ENCODE measurements at places on chromosomes 2 and 18.

DNA sequence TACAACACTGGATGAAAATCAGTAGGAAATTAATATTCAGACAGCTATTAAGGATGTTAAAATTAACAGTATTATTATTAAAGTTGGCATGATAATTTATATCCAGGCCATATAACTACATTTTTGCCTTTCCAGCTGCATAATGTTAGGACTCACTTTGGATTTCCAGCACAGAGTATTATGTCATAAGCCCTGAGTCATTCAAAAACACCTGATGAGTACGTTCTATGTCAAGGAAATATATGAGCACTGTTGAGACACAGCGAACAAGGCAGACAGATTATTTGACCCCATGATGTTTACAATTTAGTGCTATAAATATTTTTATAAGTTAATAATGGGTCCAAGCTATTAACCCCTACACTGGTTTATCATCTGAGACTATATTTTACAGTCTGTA, 59.8 kb upstream of the RIT2 start:
- DNase-seq, result no peak

GRCh38 chr18:7764405-7764804, 197.3 kb downstream of the PTPRM start:
- DNase-seq, result no peak

DNA sequence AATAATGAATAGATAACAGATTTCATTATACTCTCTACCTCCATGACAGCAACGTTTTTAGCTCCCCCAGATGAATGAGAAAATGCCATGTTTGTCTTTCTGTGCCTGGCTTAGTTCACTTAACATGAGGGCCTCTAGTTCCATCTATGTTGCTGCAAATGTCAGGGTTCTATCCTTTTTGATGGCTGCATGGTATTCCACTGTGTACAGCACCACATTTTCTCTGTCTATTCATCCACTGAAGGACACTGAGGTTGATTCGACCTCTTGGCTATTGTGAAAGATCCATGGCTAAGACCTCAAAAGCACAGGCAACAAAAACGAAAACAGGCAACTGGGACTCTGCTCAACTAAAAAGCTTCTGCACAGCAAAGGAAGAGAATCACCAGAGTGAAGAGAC, 264.6 kb downstream of the HDAC4 start:
- no peak for DNase-seq

GRCh38 chr18:44761812-44762211, 81.1 kb downstream of the SETBP1 start:
- no peak for DNase-seq

- no peak for DNase-seq
These were observed 90.7 kb upstream of the GCFC2 start for GRCh38 chr2:75801234-75801982.

GRCh38 chr2:15814946-15815345, 125.4 kb upstream of the MYCN start:
- no peak for DNase-seq

- DNase-seq, result no peak
These were observed 89.8 kb downstream of the KLHL14 start for GRCh38 chr18:32683044-32683443.

- DNase-seq, result no peak
These were observed 10.8 kb downstream of the NDUFA10 start for GRCh38 chr2:240014327-240014726.

- DNase-seq, result no peak
These were observed 28.8 kb downstream of the MAIP1 start for GRCh38 chr2:199984159-199984558.

GRCh38 chr2:158955842-158956365, 12.5 kb upstream of the TANC1 start:
- DNase-seq, result no peak

DNA sequence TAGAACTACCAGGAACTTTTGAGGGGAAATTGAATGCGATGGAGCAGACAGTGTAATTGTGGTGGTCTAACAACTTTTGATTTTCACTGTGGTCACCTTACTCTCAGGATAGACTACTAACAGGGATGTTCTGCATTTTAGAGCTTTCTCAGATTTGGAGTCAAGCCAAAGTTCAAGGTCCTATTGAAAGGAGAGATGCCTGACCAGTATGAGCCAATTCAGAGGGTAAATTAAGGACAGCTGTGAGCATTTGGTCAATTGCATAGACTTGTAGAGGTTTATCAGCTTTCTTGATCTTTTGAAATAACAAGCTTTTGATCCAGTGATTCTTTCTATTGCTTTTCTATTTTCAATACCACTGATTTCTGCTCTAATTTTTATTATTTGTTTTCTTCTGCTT, 1095.7 kb upstream of the CNTNAP5 start:
- DNase-seq, result no peak

GRCh38 chr2:75342504-75343175, 143.3 kb upstream of the TACR1 start:
- no peak for DNase-seq

DNA sequence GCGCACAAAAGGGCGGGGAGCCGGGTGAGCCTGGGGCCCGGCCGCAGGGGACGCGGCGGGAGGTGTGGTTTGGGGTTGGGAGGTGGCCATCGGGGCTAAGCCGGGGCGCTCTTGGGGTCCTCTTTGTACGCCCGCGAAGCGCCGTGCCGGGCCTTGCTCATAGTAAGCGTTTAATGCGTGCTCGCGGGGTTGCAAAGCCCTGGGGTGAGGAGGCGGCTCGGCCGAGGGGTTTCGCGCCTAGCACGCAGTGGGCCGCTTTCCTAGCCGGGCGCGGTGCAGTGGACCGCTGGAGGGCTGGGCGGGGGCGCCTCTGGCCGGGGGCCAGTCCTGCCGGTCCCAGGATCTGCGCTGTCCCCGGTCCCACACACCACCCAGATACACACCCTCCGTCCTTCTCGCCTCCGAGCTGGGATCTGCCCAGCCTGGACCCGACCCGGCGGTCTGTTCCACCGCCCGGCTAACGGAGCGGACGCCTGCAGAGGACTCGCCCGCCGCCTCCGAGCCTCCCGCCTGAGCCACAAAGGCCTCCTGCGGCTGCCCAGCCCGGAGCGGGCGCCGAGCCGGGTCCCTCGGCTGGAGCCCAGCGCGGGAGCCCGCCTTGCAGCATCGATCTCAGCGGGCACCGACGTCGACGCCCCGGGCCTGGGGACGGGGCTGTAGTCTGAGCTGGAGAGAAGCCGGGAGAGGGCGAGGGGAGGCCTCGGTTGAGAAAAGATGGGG, 564 bp downstream of the DPYSL5 start:
- no peak for DNase-seq

DNA sequence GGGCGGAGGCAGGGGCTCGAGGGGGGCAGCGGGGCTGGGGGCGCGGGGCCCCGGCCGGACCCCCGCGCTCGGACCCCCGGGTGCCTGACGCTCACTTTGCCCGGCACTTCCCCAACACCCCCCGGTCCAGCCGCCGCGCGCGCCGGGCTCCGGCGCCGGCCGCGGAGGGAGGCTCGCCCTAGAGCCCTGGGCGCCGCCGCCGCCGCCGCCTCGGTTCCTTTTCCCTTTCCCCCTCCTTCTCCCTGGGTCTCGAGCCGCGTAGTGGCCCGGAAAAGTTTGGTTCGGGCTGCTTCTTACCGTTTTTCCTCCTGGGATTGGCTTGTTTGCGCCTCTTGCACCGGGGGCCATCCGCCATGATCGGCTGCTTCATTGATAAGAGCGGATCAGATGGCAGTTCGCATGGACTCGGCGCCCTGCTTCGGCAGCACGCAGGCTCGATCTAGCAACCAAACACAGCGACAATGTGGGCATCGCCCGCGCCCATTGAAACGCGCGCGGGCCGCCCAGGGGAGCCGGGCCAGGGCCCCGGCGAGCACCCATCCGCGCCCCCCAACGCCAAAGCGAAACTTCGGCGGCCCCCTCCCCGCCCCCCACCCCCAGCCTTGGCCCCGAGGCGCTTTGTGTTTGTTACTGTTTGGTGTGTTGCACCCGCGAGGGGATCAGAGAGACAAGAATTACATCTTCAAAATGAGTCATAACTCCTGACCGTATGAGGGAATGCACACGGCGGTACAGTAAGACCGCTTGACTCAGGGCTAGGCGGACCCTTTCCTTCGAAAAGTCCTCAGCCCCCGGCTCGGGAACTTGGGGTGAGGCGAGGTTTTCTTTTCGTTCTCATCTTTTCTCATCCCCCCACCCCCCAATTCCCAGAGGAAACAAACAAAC, 2.7 kb downstream of the ZEB2 start:
- DNase-seq, result no peak

DNA sequence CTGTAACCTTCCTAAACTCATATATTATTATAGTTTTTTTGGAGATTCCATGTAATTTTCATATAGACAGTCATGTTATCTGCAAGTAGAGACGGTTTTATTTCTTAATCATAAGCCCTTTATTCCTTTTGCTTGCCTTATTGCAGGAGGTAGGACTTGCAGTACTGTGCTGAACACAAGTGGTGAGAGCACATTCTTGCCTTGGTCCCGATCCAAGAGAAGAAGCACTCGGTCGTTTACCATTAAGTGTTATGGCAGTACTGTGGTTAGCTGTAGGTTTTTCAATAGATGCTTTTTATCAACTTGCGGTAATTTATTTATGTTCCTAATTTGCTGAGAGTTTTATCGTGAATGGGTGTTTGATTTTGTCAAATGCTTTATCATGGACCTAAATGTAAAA, 305.7 kb downstream of the DYSF start:
- no peak for DNase-seq

DNA sequence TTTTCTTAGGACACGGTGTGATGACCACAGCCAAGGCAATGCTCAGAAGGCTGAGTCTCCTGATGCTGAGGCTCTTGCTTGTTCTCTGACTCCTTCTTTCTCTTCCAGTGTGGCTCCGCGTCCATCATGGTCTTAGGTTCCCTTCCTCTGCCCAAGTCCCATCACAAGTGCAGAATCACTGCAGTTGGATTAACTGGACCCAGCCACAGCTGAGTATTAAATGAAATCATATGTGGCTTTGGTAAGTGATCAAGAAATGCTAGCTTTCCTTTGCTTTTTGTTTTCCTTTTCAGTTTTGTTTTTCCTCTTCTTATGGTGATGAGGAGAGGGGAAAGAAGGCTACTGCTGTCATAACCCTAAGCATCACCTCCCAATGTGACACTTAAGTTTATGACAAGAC, 375.8 kb downstream of the INSIG2 start:
- no peak for DNase-seq

- DNase-seq, result no peak
These were observed 314.3 kb upstream of the COL3A1 start for GRCh38 chr2:188659656-188660406.

DNA sequence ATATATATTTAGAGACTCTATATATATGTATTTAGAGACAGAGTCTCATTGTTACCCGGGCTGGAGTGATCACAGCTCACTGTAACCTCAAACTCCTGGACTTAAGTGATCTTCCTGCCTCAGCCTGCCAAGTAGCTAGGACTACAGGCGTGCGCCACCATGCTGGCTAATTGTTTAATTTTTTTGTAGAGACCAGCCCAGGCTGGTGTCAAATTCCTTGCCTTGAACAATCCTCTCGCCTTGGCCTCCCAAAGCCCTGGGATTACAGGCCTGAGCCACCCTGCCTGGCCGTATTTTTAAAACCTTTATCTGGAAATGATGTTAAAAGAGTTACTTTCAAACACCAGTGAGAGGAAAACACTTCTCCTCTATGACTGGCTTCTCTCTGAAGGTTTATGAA, 30.9 kb upstream of the PGAP1 start:
- no peak for DNase-seq

DNA sequence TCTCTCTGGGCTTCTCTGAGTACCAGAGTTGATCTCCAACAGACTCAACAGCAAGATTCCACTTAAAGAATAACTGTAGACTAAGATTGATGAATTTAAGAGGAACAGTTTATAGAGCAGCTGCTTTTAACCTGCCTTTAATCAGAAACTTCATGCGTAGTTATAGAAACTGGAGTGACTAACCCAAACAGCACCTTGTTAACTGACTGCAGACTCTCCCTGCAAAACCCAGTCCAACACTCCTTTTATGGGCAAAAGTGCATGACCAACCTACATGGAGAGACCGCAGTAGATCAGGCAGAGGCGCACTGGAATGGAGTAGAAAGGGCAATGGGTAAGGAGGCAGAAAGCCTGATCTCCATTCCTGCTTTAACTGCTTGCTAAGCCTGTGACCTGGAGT, 110.6 kb downstream of the NRP2 start:
- DNase-seq, result no peak

DNA sequence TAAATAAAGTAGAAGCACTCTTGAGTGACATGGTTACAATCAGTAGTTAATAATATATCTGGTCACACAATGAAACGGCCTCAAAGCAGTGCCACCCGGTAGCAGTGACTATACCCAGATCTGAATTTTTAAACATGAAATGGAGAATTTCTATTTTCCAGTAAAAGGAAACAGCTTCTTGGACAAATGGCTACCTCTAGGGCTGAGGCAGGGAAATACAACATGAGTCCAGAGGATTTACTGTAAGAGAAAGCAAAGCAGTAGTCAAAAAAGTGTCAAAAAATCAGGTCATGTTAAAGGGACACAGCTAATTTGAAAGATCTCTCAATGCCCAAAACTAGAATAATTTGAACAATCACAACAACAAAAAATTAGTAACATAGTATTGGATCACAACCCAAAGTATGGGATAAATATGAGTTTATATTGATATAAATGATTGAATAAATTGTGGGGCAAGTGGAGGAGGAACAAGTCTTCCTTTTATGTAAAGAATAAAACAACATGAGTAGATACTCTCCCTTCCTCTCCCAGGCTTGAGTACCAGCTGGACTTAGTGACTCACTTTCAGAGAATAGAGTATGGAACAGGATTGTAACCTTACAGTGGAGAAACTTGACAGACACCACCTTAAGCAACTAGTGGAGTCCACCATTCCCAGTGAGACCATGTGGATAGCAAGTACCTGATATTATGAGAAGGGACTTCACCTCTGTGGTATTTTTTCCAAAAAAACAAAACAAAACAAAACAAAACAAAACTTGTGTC, 180.8 kb downstream of the MBD2 start:
- no peak for DNase-seq

DNA sequence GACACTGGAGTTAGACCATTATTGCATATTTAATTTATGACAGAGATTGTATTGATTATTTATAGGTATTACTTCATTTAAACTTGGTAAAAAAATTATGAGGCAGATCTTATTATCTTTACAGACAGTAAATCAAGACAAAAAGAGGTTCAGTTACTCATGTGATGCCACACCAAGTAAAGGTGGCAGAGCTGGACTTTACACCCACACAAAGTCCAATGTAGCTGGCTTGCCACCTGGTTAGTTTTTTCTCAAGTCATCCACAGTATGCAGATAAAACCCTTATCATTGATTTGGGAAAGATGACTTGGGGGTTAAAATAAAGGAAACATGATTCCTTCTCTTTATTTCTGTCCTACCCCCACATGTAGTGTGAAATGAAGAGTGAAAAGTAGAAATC, 137.2 kb downstream of the CNTNAP5 start:
- no peak for DNase-seq

- no peak for DNase-seq
These were observed 393.7 kb downstream of the STK39 start for GRCh38 chr2:167853717-167854116.

DNA sequence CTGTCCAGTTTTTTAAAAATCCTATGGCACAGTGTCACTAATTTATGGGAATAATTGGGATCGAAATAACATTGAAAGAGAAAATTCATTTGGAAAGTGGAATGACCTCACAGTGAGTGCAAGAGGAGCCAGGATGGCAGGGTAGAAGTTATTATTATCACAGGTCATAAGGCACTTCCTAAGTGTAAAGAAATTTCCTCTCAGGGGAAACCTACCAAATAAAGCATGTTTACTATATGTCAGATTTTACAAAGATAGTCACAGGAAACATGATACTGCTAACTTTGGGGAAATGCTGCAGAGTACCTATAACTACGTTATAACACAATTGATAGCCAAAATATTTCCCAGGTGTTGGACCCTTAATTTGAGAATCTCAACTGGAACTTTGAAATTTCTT, 226.3 kb upstream of the SMAD7 start:
- DNase-seq, result no peak

- DNase-seq, result no peak
These were observed 172.9 kb downstream of the TPGS2 start for GRCh38 chr18:36655930-36656329.

Data from effector CD8-positive, alpha-beta T cell (primary cell).